Activated CD4-positive, alpha-beta memory T cell treated with anti-CD3 and anti-CD28 coated beads, Interleukin-2, amount 10 ng/mL, durations not matched to agents 7 days and 5 days (primary cell): ENCODE measurements at places on chromosomes 7 and 10. TPM values are rescaled to one million over a fixed set of nuclear protein-coding genes. Genes with fewer than 3 reads are reported as not detected.

- peaks cover 42% of the 10 kb centered on the region for H3K4me1 ChIP-seq
- H3K27ac ChIP-seq: peak overlapping the region; percentile 66
- peak overlapping the region; percentile 26 for H3K4me3 ChIP-seq
- no peaks in the 10 kb centered on the region for H3K36me3 ChIP-seq
- DNase-seq: peak; percentile 32
Observed at GRCh38 chr7:30163231-30163894, 28.6 kb downstream of the MTURN start.

The LEP gene
- total RNA-seq: not detected

GRCh38 chr7:70890147-70890969 is 241.6 kb upstream of the GALNT17 start:
- DNase-seq: no peak
- H3K4me1 ChIP-seq: no peaks in the 10 kb centered on the region
- H3K27me3 ChIP-seq: no peaks in the 10 kb centered on the region
- H3K27ac ChIP-seq: no peak overlapping the region
- H3K36me3 ChIP-seq: no peaks in the 10 kb centered on the region
- no peak overlapping the region for H3K4me3 ChIP-seq

The TMEM176A gene
- total RNA-seq: not detected

GRCh38 chr10:29469481-29470354 is 165.1 kb downstream of the SVIL start:
- peaks cover 17% of the 10 kb centered on the region for H3K4me1 ChIP-seq
- peaks cover 24% of the 10 kb centered on the region for H3K36me3 ChIP-seq
- no peaks in the 10 kb centered on the region for H3K27me3 ChIP-seq
- DNase-seq: no peak
- no peak overlapping the region for H3K27ac ChIP-seq

DNA sequence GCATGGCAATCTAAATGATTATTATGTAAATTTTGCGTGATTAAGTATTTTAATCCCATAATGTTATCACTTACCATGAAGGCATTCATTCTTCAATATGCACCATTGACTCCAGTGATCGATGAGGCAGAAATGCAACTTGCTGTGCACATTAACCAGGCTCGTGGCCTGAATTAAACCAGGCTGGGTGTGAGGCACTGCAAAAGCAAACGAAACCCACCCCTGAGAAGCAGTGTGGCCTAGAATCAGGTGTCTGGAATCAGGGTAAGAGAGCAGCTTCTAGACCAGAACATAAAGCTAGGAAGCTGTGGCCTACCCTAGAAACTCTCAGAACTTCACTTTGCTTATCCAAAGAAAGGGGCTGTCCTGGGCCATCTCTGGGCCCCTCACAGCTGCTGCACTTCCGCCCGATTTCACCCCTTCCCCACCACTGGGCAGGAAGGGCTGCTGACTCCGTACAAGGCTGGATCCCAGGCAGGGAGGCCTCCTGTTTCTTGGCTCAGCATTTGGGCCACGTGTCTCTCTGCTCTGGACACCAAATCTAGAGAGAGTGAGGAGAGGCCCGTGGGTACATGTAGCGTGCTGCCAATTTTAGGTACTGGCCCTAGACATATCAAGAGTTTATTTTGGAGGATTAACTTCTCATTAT is 4.4 kb downstream of the PTPRE start:
- no peaks in the 10 kb centered on the region for H3K36me3 ChIP-seq
- H3K4me3 ChIP-seq: no peak overlapping the region
- peaks cover 21% of the 10 kb centered on the region for H3K27me3 ChIP-seq

The FAM25G gene
- not detected for total RNA-seq

DNA sequence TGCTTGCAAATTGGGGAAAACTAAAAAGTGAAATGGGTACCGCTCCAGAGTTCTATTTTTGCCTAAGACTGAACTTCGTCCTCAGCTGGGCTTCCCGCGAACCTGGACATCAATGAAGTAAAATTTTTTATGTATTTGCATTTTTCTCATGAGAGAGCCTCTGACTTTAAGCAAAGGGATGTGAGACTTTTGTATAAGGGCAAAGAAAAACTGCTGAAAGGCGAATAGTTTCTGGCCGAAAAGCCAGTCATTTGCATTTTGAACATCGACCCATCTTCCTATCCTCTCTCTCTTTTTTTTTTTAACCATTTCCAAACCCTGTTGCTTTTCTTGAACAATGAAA is 573 bp downstream of the PMPCB start:
- peaks cover 45% of the 10 kb centered on the region for H3K4me1 ChIP-seq
- DNase-seq: no peak
- H3K4me3 ChIP-seq: peak overlapping the region; percentile 92
- peaks cover 4% of the 10 kb centered on the region for H3K27me3 ChIP-seq
- peaks cover 39% of the 10 kb centered on the region for H3K36me3 ChIP-seq

- H3K4me3 ChIP-seq: no peak overlapping the region
- no peak for DNase-seq
- H3K27me3 ChIP-seq: no peaks in the 10 kb centered on the region
- H3K4me1 ChIP-seq: no peaks in the 10 kb centered on the region
- H3K36me3 ChIP-seq: no peaks in the 10 kb centered on the region
- no peak overlapping the region for H3K27ac ChIP-seq
Observed at GRCh38 chr10:21401196-21401595, 124.3 kb downstream of the SKIDA1 start.

DNA sequence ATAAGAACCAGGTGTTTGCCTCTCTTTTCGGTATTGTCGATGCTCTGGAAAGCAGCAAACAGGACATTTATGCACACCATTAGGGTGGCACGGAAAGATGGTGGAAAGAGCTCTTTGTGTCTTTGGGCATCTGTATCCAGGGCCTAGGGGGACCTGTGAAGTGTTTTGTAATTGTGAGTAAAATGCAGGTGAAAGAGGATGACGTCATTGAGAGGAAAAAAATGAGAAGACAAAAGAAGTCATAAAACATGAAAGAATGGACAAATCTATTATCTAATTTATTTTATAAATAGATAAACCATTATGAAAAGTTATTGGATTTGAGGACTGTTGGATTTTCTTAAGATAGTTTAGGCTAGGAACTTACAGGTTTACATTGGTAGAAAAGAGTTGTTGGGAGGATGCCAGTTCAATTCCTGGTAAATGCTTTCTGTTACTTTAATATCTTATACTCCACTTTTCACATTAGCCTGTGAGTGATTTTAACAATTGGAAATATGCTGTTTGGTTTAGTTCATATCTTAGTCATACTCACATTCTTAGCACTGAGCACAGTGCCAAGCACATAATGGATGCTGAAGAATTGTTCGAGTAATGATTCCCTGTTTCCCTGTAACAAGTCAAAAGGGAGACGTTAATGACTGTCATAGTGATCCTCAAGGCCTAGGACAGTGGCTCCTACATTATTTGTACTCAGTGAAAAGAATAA is 62.6 kb downstream of the EXOC4 start:
- H3K27me3 ChIP-seq: no peaks in the 10 kb centered on the region
- no peak for DNase-seq
- H3K36me3 ChIP-seq: peaks cover 20% of the 10 kb centered on the region
- H3K27ac ChIP-seq: no peak overlapping the region
- peaks cover 13% of the 10 kb centered on the region for H3K4me1 ChIP-seq

GRCh38 chr7:116087291-116087690 is 56.7 kb upstream of the TFEC start:
- H3K4me1 ChIP-seq: no peaks in the 10 kb centered on the region
- no peak for DNase-seq
- H3K27ac ChIP-seq: no peak overlapping the region
- no peaks in the 10 kb centered on the region for H3K36me3 ChIP-seq
- no peak overlapping the region for H3K4me3 ChIP-seq
- peaks cover 1% of the 10 kb centered on the region for H3K27me3 ChIP-seq
